Stimulated activated naive B cell treated with anti-CD40 and anti-IgM and Interleukin-4, amounts not matched to agents 10 μg/mL and 1 μg/mL and 100 μg/mL, for 72 hours (primary cell): ENCODE measurements at places on chromosomes 6 and 20.

DNA sequence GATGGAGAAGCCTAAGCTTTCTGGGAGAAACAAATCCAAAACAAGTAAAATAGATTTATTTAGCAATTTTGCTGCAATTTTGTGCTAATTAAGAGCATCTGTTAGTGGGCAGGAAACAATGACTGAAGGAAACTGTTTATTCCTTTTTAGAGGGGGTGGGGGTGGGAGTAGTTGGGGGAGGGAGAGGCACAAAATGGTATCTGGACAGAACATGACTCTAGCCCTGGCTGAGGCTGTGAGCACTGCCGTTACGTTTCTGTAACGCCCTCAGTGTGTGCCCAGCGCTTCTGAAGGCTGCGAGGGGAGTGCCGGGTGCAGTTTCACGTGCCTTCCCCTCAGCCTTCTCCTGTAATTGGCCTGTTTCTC, 28.8 kb downstream of the METTL24 start:
- H3K4me1 ChIP-seq = no peaks in the 10 kb centered on the region
- H3K27me3 ChIP-seq = no peaks in the 10 kb centered on the region
- no peak for DNase-seq
- H3K4me3 ChIP-seq = no peak overlapping the region

DNA sequence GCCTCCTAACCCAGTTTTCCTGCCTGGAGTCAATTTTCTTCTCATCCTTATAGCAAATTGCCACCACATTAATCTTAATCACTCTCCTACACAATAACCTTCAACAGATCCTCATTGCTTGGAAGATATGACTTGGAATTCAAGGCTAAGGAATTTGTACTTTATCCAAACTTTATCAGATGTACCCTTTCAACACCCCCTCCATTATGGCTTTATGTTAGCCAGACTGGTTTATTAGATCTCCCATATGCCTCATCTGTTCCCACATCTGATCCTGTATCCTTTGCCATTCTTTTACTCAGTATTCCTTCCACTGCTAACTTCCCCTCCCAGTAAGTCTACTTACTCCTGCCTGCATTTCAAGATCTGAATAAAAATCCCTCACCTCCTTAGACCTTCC, 4.0 kb upstream of the FRK start:
- no peak overlapping the region for H3K4me3 ChIP-seq
- peaks cover 9% of the 10 kb centered on the region for H3K27me3 ChIP-seq
- H3K4me1 ChIP-seq = peaks cover 7% of the 10 kb centered on the region
- no peak for DNase-seq

GRCh38 chr6:159676890-159677505, 16.0 kb downstream of the SOD2 start:
- no peak overlapping the region for H3K4me3 ChIP-seq
- no peak for DNase-seq
- peaks cover 22% of the 10 kb centered on the region for H3K36me3 ChIP-seq
- peaks cover 6% of the 10 kb centered on the region for H3K4me1 ChIP-seq
- H3K27ac ChIP-seq = no peak overlapping the region

- H3K4me3 ChIP-seq = no peak overlapping the region
- no peaks in the 10 kb centered on the region for H3K4me1 ChIP-seq
- H3K36me3 ChIP-seq = no peaks in the 10 kb centered on the region
- no peaks in the 10 kb centered on the region for H3K27me3 ChIP-seq
- H3K27ac ChIP-seq = no peak overlapping the region
Observed at GRCh38 chr6:136334465-136334846, 44.8 kb upstream of the BCLAF1 start.

GRCh38 chr6:66184091-66184490, 477.1 kb upstream of the EYS start:
- H3K4me1 ChIP-seq = no peaks in the 10 kb centered on the region
- H3K36me3 ChIP-seq = no peaks in the 10 kb centered on the region
- H3K27ac ChIP-seq = no peak overlapping the region
- no peak overlapping the region for H3K4me3 ChIP-seq

DNA sequence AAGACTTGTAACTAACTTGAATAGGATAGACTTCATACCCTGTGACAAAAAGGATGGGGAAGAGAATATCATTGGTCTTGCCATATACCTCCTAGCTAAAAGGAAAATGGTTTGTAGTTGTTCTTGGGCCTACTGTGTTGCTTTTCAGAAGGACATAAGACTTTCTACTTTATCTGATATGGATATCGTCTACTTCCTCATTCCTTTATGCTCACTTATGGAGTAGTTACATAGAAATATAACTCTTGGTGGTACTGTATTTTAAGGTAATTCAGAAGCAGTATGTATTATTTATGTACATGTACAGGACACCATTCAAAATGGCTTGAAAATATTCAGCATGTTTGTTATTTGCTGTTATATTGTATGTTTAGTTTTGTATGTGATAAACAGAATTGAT, 8.0 kb downstream of the FAM217B start:
- no peak overlapping the region for H3K4me3 ChIP-seq
- peaks cover 4% of the 10 kb centered on the region for H3K4me1 ChIP-seq
- DNase-seq = no peak
- peaks cover 12% of the 10 kb centered on the region for H3K36me3 ChIP-seq
- no peak overlapping the region for H3K27ac ChIP-seq
- H3K27me3 ChIP-seq = no peaks in the 10 kb centered on the region

- H3K4me3 ChIP-seq = no peak overlapping the region
- no peaks in the 10 kb centered on the region for H3K27me3 ChIP-seq
- peaks cover 11% of the 10 kb centered on the region for H3K36me3 ChIP-seq
- no peak overlapping the region for H3K27ac ChIP-seq
- peaks cover 82% of the 10 kb centered on the region for H3K4me1 ChIP-seq
- no peak for DNase-seq
Observed at GRCh38 chr6:13457577-13457976, 29.8 kb downstream of the GFOD1 start.

DNA sequence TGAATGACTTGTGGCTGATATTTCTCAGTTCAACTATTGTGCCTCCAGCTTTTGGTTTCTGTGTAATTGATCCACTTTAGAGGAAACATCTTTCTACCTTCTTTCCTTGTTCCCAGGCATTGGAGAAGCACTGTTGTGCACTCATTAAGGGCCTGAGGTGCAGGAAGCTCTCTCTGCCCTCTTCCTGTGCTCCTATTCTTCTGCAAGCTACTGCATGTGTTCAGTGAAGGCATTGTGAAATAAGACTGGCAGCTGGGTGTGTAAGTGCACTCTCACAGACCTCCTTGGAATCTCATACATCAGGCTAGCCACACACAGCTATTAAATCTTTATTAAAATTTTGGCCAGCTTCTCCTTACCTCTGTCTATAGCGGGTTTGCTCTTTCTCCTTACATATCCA, 177.8 kb downstream of the OGFRL1 start:
- no peak for DNase-seq
- H3K4me3 ChIP-seq = no peak overlapping the region
- peaks cover 4% of the 10 kb centered on the region for H3K36me3 ChIP-seq
- H3K27ac ChIP-seq = no peak overlapping the region
- H3K4me1 ChIP-seq = no peaks in the 10 kb centered on the region
- H3K27me3 ChIP-seq = no peaks in the 10 kb centered on the region

DNA sequence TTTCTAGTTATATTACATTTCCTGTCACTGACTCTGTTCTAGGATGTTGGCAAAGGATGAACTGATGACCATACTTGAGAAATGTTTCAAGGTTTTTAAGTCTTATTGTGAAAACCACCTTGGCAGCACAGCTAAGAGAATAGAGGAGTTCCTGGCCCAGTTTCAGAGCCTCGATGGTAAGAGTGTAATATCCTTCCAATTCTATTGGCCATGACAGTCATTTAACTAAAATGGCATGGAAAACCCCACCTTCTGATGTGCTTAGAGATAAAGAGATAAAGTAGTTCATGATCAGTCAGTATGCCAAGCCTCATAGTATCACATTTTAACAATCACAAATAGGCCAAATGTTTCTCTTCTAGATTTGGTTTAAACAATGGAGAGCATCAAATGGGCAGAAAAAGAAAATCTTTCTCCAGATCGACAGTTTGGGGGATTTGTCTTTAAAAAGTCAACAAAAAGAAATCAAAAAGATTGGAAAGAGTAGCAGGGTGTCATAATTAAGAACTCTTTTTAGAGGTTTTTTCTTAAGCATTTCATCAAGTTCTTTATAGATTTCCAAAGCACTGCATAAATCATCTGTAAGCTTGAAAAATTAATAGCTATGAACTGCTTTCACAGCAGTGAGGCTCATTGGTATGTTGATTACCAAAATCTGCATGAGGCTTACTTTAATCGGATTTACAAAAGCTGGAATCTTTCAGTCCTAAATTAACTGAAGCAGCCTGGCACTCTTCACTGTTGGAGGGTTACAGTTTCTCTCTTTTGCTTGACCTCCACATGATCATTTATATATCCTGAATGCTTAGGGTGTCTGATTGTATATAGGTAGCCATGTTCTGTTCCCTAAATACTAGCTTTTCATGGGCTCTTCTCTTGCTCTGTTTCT, 48.7 kb downstream of the AKIRIN2 start:
- no peak for DNase-seq
- no peak overlapping the region for H3K4me3 ChIP-seq
- peaks cover 63% of the 10 kb centered on the region for H3K36me3 ChIP-seq
- H3K27me3 ChIP-seq = no peaks in the 10 kb centered on the region

- H3K27me3 ChIP-seq = no peaks in the 10 kb centered on the region
- H3K4me1 ChIP-seq = peaks cover 5% of the 10 kb centered on the region
- no peak for DNase-seq
- H3K36me3 ChIP-seq = no peaks in the 10 kb centered on the region
Observed at GRCh38 chr6:141451181-141451510, 681.6 kb upstream of the GJE1 start.

- no peak overlapping the region for H3K27ac ChIP-seq
- H3K4me1 ChIP-seq = peaks cover 2% of the 10 kb centered on the region
- no peaks in the 10 kb centered on the region for H3K27me3 ChIP-seq
- no peak for DNase-seq
- H3K4me3 ChIP-seq = no peak overlapping the region
Observed at GRCh38 chr20:57648878-57649616, 28.8 kb upstream of the ZBP1 start.

GRCh38 chr6:37176268-37177076, 6.5 kb downstream of the PIM1 start:
- DNase-seq = no peak
- peaks cover 28% of the 10 kb centered on the region for H3K36me3 ChIP-seq
- no peaks in the 10 kb centered on the region for H3K27me3 ChIP-seq

DNA sequence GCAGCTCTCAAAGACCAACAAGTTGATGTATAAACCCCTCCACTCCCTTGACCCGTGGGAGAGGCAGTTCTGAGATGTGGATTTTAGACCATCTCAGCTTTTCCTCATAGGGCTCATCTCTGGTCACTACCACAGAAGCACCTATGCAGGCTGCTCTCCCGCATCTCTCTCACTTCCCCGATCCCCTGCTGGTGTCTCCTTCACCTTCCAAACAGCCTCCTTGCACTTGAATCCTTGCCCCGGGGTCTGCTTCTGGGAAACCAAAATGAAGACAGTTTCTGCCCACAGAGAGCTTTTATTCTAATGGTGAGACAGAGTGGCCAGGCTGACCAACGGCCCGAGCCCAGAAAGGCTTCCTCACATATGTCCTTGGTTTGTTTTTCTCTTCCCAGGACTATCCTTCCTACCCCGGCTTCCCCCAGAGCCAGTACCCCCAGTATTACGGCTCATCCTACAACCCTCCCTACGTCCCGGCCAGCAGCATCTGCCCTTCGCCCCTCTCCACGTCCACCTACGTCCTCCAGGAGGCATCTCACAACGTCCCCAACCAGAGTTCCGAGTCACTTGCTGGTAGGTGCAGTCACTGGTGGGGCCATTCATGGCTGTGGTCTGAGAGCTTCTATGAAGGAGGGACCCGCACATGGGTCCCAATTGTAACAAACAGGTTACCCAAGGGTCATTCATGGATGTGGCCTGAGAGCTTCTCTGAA, 179.3 kb downstream of the EYA2 start:
- no peak overlapping the region for H3K27ac ChIP-seq
- H3K4me1 ChIP-seq = no peaks in the 10 kb centered on the region
- peaks cover 22% of the 10 kb centered on the region for H3K27me3 ChIP-seq
- H3K4me3 ChIP-seq = no peak overlapping the region
- no peak for DNase-seq
- H3K36me3 ChIP-seq = peaks cover 2% of the 10 kb centered on the region

GRCh38 chr6:27562027-27562410, 89.1 kb upstream of the ZNF184 start:
- peaks cover 86% of the 10 kb centered on the region for H3K27me3 ChIP-seq
- H3K36me3 ChIP-seq = no peaks in the 10 kb centered on the region
- H3K4me3 ChIP-seq = no peak overlapping the region
- no peak for DNase-seq
- no peak overlapping the region for H3K27ac ChIP-seq

- H3K36me3 ChIP-seq = peaks cover 33% of the 10 kb centered on the region
- peak overlapping the region; percentile 65 for H3K27ac ChIP-seq
- no peak overlapping the region for H3K4me3 ChIP-seq
- H3K27me3 ChIP-seq = no peaks in the 10 kb centered on the region
- peaks cover 45% of the 10 kb centered on the region for H3K4me1 ChIP-seq
Observed at GRCh38 chr6:38671885-38672467, 31.0 kb downstream of the GLO1 start.

DNA sequence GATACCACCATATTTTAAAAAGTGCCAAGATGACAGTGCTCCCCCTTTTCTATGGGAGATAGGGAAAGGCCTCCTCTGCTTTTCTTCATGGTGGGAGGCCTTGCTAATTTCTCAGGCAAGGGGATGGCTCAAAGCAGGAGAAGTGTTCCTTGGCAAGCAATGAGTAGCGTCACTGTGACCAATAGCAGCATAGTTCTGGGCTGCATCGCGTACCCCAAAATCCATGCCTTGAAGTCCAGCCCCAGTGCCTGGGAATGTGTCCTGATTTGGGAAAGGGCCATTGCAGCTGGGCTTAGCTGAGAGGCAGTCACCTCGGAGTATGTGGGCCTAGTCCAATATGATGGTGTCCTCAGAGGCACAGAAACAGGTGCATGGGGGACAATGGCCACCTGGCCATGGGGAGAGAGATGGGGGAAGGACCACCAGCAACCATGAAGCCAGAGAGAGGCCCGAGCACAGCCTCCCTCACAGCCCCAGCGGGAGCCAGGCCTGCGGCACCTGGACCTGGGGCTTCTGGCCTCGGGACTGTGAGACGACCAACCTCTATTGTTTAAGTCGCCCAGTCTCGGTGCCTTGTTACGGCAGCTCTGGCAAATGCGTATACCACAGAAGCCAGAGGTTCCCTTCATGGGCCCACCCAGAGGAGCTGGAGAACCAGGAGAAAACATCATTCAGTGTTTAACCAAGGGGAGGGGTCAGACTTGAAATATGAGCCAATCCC, 153.1 kb upstream of the RPS6KA2 start:
- H3K27ac ChIP-seq = no peak overlapping the region
- H3K4me1 ChIP-seq = peaks cover 8% of the 10 kb centered on the region
- H3K36me3 ChIP-seq = peaks cover 4% of the 10 kb centered on the region
- peaks cover 9% of the 10 kb centered on the region for H3K27me3 ChIP-seq
- no peak overlapping the region for H3K4me3 ChIP-seq

DNA sequence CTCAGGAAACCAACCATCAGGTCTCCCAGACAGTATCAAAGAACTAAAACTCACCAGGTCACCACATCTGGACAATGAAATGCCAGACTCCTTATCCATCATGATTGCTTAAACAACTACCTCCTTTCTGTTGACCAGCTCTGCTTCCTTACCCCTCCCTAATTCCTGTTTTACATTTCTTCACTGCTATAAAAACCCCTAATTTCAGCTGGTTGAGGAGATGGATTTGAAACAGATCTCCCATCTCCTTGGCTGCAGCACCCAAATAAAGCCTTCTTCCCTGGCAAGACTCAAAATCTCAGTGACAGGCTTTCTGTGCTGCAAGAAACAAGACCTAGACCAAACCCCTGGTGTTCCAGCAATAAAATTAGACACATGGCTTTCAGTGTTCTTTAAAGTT, 40.3 kb downstream of the MYLK4 start:
- H3K4me1 ChIP-seq = peaks cover 3% of the 10 kb centered on the region
- DNase-seq = no peak
- H3K27me3 ChIP-seq = peaks cover 6% of the 10 kb centered on the region
- no peak overlapping the region for H3K27ac ChIP-seq
- H3K36me3 ChIP-seq = peaks cover 3% of the 10 kb centered on the region
